HCT116 (cell line): ENCODE measurements at places on chromosomes 4 and X. TPM values are rescaled to one million over a fixed set of nuclear protein-coding genes. Genes with fewer than 3 reads are reported as not detected.

GRCh38 chr4:23038626-23039491, 346.1 kb downstream of the GBA3 start:
- no peak for DNase-seq

- no peak for DNase-seq
Measured at GRCh38 chr4:7901311-7901885, 38.3 kb downstream of the AFAP1 start.

DNA sequence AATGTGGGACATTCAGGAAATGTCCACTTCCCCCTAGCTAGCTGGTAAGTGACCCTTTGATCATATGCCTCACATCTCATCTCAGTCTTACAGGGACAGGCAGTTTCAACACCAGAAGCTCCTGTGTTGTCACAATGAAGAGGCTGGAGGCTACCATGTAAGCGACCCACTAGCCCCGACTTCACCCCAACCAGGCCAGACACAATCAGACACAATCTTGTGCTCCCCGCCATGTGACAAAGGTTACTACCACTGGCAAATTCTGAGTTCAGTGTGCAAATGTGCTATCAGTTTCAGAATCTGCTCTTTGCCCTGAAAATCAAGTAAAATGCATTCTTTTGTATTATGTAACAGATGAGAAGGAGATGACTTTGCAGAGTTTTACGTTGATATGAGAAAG, 56.9 kb upstream of the STS start:
- DNase-seq = no peak

- no peak for DNase-seq
Measured at GRCh38 chr4:27078934-27079455, 218.4 kb downstream of the STIM2 start.

GRCh38 chr4:172813359-172813923, 355.2 kb upstream of the GALNT7 start:
- DNase-seq = no peak

- DNase-seq = no peak
Measured at GRCh38 chr4:116449764-116450163, 635.6 kb downstream of the TRAM1L1 start.

- DNase-seq = no peak
Measured at GRCh38 chr4:38868059-38868960, 704 bp downstream of the FAM114A1 start.

- DNase-seq = no peak
Measured at GRCh38 chr4:105369988-105370387, 103.9 kb downstream of the PPA2 start.

Gene CLGN
- 1.4 TPM for total RNA-seq

Gene GATA1
- 0.34 TPM for total RNA-seq
